ENCODE measurements at places on chromosomes 5 and 9.

- no peak for DNase-seq
These were observed 40.2 kb downstream of the NTNG2 start for GRCh38 chr9:132201780-132202703.

DNA sequence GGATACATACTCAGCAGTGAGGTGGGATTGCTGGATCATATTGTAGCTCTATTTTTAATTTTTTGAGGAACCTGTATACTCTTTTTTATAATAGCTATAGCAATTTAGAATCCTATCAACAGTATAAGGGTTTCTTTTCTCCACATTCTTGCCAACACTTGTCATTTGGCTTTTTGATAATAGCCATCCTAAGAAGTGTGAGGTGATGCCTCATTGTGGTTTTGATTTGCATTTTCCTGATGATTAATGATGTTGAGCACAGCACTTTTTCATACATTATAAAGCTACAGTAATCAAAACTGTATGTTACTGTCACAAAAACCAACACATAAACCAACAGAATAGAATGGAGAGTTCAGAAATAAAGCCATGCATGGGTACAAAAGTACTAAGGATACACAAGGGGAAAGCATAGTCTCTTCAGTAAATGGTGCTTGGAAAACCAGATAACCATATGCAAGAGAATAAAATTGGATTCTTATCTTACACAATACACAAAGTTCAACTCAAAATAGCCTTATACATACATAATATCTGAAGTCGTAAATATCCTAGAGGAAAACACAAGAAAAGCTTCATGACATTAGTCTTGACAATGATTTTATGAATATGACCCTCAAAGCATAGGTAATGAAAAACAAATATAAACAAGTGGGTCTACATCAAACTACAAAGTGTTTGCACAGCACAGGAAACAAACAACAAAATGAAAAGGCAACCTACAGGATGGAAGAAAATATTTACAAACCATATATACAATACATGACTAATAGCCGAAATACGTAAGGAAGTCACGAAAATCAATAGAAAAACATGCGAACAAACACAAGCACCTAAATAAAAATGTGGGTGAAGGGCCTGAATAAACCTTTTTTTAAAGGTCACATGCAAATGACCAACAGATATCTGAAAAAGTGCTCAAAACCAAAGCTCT is 287.8 kb upstream of the DAB2 start:
- no peak for DNase-seq

GRCh38 chr5:76363352-76364225 is 39.5 kb upstream of the IQGAP2 start:
- DNase-seq, result no peak

- no peak for DNase-seq
These were observed 186.7 kb downstream of the KIAA0825 start for GRCh38 chr5:94431696-94432095.

- no peak for DNase-seq
These were observed 448.9 kb downstream of the MED10 start for GRCh38 chr5:5929291-5930020.

DNA sequence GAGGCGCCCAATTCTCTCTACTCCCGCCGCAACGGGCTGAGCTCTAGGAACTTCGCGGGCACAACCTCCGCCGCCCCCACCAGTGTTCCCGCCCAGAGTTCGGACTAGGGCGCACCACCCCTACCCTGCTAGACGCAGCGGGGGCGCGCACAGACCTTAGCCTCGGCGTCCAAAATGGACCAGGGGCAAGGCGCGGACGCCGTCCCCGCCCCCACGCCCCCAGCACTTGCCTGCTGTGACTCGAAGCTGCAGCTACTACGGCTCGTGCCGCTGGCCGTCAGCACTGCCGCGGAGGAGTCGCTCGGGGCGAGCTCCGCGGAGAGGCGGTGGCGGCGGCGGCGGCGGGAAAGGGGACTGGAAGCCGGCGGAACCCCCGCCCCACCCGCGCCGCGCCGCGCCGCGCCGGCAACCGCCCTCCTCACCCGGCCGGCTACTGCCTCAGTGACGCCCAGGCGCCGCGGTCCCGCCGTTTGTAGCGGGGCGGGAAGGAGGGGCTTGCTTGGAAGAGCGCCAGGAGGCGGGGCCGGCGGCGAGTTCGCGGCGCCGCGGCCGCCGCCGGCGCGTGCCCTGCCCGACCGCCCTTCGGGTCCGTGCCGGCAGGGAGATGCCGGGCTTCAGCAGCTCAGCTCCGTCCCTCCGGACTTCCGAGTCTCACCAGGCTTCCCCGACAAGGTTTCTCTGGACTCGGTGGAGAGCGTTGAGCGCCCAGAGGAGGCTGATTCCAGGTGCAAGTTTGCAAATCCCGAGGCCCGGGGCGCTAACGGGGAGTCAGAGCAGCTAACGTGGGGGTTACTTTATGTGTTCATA is 4.5 kb downstream of the ELAVL2 start:
- DNase-seq, result no peak

All from GM12891 (cell line).